Globus pallidus (tissue), 1 donor: ENCODE measurements at places on chromosomes 3 and 15.

- no peak for DNase-seq
These were observed 16.9 kb upstream of the MEX3B start for GRCh38 chr15:82062479-82063454.

- no peak for DNase-seq
These were observed 1.5 kb upstream of the IL17RD start for GRCh38 chr3:57166660-57167059.

DNA sequence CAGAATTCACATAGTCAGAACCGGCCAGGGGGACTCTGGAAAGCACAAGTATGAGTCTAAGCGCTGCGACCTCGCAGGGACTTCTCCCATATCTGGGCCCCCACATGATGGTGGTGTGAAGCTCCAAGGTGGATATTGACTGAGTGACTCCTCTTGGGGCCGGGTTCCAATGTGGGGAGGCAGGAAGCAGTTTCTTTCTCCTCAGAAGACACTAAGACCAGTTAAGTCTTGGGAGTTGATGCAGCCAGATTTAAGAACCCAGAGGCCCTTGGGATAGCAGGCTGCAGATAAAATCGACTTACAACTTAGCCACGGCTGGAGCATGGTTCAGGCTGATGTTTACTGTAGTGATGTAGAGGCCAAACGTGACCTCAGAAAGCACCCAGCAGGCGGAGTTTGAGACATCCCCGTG, 55.4 kb upstream of the KLF13 start:
- DNase-seq = no peak

- DNase-seq = no peak
These were observed 1.1 kb upstream of the MGLL start for GRCh38 chr3:127823426-127823857.

GRCh38 chr3:65967451-65967850, 71.3 kb downstream of the MAGI1 start:
- DNase-seq = no peak

GRCh38 chr3:197908957-197909701, 40.9 kb upstream of the RPL35A start:
- DNase-seq = no peak

- DNase-seq = no peak
These were observed 21.0 kb downstream of the ABHD2 start for GRCh38 chr15:89109238-89109637.

DNA sequence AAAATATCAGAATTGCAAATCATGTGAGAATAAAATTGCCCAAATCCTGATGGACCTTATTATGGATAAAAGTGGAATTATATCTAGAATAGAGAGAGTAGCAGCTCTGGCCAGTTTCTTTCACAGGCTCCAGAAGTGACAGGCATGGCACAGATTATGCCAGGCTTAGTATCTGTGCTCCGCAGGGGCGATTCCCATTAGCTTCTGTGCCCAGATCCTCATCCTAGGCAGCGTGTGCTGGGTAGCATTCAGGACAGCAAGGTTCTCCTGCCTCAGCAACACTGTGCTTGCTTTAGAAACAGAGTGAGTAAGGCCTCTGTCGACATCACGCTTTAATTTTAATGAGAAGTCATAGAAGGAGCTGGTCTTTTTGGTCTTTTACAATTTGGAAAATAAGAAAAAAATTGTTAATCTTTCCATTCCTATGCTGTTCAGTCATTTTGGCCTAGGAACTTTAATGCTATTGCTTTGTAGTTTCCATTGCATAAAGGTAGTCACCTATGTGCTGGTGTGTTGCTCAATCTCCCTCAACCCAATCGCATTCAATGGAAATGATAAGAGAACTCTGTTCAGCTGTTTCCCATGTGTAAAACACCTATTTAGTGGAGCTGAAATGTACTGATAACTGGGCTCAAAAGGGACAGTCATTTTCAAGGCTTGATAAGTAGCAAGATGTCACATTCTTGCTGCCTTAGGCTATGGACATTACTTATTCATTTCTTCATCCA, 770.1 kb downstream of the AGBL1 start:
- no peak for DNase-seq

DNA sequence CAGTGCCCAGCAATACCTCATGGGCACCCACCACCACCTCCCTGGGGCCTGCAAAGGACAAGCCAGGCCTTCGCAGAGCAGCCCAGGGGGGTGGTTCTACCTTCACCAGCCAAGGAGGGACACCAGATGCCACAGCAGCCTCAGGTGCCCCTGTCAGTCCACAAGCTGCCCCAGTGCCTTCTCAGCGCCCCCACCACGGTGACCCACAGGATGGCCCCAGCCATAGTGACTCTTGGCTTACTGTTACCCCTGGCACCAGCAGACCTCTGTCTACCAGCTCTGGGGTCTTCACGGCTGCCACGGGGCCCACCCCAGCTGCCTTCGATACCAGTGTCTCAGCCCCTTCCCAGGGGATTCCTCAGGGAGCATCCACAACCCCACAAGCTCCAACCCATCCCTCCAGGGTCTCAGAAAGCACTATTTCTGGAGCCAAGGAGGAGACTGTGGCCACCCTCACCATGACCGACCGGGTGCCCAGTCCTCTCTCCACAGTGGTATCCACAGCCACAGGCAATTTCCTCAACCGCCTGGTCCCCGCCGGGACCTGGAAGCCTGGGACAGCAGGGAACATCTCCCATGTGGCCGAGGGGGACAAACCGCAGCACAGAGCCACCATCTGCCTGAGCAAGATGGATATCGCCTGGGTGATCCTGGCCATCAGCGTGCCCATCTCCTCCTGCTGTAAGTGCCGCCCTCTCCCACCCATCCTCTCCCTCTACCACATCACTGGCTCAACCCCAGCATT, 19.2 kb upstream of the BFSP2 start:
- no peak for DNase-seq

GRCh38 chr15:66433726-66434125, 47.0 kb downstream of the MAP2K1 start:
- DNase-seq = no peak

- DNase-seq = no peak
These were observed 61.2 kb downstream of the CLDN1 start for GRCh38 chr3:190261015-190261414.

DNA sequence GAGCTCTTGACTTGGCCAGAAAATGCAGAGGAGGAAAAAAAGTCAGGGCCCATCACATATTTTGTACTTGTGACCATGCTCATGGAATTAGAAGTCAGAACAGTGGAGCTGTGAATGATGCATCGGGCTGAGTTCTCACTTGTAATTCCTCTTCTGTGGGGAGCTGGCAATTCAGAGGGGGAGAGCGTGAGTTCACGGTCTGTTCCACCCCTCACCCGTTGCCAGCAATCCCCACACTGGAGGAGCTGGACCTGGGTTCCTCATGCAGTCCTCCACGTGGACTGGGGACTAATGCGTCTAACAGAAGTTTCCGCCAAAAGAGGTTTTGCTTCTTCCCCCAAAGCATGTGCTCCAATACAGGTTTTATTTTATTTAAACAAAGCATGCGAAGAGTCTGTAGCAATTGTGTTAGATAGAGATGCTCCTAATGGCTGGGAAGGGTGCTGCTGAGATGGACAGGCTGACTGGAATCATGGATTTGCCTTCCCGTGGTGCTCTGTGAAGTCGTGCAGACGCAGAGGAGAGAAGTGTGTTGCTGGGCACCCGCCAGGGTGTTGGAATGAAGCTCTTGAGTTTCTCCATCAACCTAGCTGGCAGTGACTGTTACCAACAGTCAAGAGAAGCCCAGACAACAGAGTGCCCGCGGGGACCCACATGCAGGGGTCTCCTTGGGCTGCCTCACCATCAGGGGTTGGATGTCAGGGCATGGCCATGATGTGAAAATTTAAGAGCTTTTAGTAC, 77.4 kb upstream of the PCSK6 start:
- DNase-seq = no peak

- DNase-seq = no peak
These were observed 33.6 kb downstream of the SPATA12 start for GRCh38 chr3:57093971-57094535.
